ENCODE measurements at places on chromosomes 16 and 17.

DNA sequence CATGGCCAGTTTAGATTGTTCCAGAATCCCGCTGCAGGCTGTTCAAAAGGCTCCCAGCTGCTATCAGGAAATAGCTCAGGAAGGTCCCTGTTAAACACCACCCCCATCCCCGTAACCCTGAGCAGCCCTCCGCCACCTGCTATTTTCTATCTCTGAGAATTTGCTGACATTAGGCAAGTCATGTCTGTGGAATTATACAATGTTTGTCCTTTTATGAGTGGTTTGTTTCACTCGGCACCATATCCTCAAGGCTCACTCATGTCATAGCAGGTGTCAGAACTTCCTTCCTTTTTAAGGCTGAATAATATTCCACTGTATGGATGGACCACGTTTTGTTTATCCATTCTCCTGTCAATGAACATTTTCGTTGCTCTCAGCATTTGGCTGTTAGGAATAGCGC lies 164.3 kb upstream of the FOXF1 start:
- DNase-seq: no peak

- peak; percentile 12 for DNase-seq
These were observed 1.6 kb downstream of the HEATR3 start for GRCh38 chr16:50067290-50067853.

GRCh38 chr17:7586673-7587419 lies 3.0 kb downstream of the SOX15 start:
- no peak for DNase-seq

GRCh38 chr16:74771656-74772315 lies 2.8 kb downstream of the FA2H start:
- DNase-seq: no peak

Measured in kidney glomerular epithelial cell (primary cell).